ENCODE measurements at places on chromosomes 2 and 18.

DNA sequence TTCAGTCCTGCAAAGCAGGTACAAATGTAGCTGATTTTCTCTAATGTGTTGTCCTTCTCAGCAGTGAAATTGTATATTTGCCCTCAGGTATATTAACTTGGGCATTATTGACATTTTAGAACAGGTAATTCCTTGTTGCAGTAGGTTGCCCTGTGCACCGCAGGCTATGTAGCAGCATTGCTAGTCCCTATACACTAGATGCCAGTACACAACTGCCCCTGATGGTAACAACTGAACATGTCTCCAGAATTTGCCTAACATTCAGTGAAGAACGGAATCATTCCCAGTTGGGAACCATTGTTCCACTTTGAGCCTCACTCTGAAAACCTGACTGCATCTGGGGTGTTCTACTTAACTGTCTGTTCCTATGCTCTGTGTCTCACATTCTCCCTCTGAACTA is 23.1 kb upstream of the TFPI start:
- no peak for DNase-seq

GRCh38 chr2:73980566-73980965 is 4.1 kb upstream of the TET3 start:
- no peak for DNase-seq

DNA sequence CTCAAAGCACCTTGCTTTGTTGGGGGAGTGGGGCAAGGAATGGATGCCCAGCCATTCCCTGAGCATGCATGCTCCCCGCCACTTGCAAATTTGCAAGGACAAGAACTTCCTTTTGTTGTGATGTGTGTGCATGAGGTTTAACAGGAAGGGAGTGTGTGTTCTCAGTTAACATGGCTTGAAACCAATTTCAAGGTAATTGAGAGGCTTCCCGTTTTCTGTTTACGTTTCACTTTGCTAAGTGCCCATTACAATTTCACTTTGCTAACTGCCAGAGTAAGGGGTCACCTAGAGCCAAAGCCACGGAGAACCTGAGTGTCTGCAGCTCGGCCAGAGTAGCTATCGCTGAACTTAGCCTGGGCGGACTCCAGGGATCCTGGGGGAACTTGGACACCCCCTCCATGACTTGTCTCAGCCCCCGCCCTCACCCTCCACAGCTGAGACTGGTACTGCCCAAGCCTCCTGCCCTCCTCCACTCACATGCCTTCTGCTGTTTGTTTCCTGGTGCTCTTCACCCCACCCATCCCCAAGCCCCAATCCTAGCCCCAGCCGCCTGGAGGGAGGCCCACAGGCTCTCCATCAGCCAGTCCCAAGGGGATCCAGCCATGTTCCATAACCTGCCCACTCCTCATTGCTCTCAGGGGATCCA is 53.6 kb upstream of the LAPTM4A start:
- DNase-seq, result no peak

DNA sequence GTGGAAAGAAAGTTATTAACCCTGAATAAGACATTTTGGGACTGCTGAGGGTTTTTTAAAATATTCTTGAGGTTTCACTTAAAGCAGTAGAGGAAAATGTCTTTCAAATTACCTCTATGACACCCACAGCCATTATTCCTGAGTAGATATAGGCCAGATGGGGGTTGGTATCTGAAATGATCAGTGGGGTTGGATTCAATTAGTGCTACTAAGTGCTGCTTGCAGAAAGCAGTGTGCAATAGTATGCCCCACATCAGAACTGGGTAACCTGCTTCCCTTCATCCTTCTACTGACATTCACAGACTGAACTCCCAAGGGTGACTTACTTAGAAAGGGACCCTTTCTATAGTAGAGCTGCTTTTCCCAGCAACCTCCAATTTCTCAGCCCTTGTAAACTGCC is 7.3 kb upstream of the ETAA1 start:
- DNase-seq, result no peak

DNA sequence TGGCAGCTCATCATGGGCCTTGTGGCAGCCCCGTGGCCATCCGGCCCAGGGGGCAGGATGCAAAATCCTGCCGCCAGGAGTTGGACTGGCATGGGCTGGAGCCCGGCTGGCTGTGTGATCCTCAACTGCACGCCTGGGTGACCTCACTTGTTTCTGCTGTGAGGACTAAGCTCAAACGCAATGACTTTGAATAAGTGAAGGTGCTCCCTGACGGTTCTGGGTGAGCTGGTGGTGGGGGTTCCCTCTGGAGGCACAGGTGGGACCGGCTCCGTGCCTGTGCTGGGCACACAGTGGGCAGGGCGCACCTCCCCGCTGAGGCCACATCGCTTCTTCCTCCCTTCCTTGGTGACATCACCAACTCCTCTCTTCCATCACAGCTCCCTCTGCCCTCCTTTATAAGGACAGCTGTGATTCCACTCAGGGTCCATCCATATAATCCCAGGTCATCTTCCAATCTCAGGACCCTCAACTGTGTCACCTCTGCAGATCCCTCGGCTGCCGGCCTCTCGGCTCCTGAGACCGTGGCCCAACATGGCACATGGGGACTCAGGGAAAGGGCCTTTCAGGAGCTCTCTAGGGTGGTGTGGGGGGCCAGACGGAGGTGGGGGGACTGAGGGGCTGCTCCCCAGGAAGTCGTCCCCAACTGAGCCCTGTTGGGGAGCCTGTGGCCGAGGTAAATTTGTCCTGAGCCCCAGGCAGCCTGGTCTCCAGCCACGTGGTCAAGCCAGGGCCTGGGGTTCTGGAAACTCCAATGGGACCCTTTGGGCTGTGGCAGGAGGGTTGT is 75.5 kb upstream of the ODC1 start:
- DNase-seq, result no peak

DNA sequence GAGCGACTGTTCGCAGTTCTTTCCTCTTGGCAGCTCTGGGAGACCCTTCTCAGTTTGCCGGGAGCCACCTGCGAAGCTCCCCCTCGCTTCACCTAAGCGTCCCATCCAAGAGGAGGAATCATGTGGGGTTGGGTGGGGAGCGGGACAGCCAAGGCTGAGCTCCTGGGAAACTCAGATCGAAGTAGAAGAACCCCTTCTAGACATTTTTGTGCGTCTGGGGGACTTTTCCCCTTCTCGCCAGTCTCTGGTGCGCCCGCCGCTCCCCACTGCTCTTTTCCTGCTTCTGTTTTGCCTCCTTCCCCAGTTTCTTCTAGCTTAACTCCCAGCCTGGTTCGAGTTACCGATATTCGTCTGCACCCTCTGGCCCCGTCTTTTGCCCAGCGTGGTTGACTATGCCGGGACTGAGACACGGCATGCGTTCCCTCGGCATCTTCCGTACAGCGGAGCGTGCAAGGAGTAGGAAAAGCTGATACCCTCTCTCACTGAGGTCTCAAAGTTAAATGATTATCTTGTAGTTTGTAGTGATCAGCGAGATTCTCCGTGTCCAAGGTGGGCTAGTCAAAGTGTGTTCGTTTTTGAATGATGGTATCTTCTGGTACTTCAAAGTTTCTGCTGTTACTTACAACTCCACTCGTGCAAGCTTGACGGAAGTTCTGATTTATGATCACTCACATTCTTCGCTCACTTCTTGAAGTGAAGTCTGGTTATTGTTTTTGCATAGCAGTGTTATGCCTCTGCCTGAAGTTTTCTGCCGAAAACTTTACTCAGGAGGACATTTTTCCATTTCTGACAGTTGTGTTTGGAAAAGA is 664 bp downstream of the CAMKMT start:
- peak; percentile 33 for DNase-seq

GRCh38 chr18:8381821-8382459 is 227.3 kb upstream of the RAB12 start:
- no peak for DNase-seq

DNA sequence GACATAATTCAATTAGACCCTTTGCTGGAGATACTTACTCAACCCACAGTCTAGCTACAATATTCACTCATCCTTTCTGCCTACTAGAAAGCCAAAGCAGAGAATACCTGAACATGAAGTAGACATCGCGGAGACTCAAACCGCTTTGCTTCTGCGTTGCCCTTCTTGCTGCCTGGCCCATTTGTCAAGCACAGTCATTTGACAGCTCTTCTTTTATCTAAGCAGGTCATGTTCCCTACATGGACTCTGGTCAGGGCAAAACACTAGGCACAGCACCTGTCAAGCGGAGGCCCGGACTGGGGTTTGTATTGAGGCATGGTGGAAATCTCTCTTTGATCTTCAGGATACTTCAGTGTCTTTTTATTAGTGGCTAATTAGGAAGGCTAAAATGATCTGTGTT is 89.7 kb downstream of the FARSB start:
- DNase-seq, result no peak

DNA sequence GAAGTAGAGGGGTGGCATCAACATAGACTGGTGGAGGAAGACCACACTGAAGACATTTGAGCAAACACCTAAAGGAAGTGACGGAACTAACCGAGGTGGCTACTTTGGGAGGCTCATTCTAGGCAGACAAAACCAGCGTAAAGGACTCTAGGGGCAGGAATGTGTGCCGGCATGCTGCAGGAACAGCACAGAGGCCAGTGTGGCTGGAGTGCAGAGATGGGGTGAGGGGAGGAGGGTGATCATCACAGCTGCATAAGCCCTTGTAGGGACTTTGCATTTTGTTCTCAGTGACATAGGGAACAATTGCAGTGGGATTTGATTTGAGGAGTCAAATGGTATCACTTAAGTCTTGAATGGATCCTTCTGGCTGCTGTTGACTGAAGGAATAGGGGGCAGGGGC is 253.5 kb downstream of the NCKAP5 start:
- DNase-seq, result no peak

GRCh38 chr2:128410035-128410757 is 91.5 kb upstream of the HS6ST1 start:
- DNase-seq, result no peak

- DNase-seq, result no peak
Observed at GRCh38 chr2:182522405-182522896, 95.6 kb upstream of the PDE1A start.

DNA sequence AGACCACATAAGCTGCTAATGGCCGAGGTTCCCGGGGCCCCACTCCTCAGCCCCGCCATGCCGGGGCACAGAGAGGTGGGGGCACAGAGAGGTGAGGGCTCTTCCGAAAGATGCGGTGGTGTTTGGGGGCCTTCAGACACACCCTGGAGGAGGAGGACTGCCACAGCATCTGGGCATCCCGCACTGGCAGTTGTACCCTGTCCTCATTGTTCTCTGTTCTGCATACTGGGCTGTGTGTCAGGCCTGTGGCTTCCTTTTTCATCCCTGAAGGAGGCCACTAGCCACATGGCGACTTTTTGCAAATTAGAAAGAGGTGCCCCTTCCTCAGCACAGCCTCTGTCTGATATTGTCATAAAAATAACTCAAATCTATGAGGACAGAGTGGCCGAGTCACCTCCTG is 150.1 kb downstream of the CTIF start:
- DNase-seq, result no peak

DNA sequence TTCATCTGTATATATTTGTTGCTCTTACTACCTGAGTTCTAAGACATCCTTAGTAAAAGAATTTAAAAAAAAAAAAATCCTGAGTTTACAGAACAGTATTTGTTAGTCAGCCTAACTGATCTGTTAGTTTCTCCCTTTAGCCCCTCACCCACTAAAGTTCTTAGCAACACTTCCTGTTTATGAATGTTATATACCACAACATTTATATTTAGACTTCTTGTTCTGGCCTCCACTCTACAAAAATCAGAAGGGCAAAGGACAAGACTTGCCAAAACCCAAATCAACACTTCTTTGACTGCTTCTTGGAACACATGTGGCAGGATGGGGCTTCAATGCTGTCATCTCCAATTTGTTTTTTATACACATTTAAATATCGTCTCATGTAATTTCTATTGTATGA is 71.1 kb downstream of the MGAT5 start:
- DNase-seq, result no peak

- no peak for DNase-seq
Observed at GRCh38 chr2:176187200-176187898, 1.1 kb upstream of the HOXD1 start.

All from T-helper 2 cell treated with Interferon-gamma antibody and Interleukin-4, amounts not matched to agents 5 μg/mL and 100 μg/mL, for 36 hours (primary cell).